Activated CD4-positive, alpha-beta T cell treated with anti-CD3 and anti-CD28 coated beads for 36 hours (primary cell): ENCODE measurements at places on chromosomes 5 and 9.

DNA sequence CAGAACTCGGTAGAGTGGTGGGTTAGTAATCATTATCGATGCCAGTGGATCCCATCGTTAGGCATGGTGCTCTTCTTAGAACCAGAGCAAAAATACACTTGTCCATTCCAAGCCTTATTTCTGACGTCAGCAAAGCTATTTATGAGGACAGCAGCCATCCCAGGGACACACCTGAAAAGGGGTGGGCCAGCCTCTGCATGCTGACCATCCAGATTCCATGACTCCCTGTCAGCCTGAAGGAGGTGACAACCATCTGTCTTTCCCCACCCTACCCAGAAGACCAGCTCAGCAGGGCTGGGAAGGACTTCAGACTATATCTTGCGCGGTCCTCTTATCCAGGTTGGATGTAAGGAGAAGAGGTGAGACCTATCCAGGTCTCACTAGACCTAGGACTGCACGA lies 5.7 kb upstream of the NIPAL4 start:
- H3K36me3 ChIP-seq = no peaks in the 10 kb centered on the region
- no peaks in the 10 kb centered on the region for H3K4me1 ChIP-seq
- H3K4me3 ChIP-seq = no peak overlapping the region
- peaks cover 4% of the 10 kb centered on the region for H3K27me3 ChIP-seq
- no peak for DNase-seq

- H3K4me1 ChIP-seq = peaks cover 6% of the 10 kb centered on the region
- DNase-seq = no peak
- H3K27me3 ChIP-seq = no peaks in the 10 kb centered on the region
- H3K27ac ChIP-seq = no peak overlapping the region
- no peaks in the 10 kb centered on the region for H3K36me3 ChIP-seq
- no peak overlapping the region for H3K4me3 ChIP-seq
Observed at GRCh38 chr9:129733632-129733953, 19.2 kb downstream of the PTGES start.

DNA sequence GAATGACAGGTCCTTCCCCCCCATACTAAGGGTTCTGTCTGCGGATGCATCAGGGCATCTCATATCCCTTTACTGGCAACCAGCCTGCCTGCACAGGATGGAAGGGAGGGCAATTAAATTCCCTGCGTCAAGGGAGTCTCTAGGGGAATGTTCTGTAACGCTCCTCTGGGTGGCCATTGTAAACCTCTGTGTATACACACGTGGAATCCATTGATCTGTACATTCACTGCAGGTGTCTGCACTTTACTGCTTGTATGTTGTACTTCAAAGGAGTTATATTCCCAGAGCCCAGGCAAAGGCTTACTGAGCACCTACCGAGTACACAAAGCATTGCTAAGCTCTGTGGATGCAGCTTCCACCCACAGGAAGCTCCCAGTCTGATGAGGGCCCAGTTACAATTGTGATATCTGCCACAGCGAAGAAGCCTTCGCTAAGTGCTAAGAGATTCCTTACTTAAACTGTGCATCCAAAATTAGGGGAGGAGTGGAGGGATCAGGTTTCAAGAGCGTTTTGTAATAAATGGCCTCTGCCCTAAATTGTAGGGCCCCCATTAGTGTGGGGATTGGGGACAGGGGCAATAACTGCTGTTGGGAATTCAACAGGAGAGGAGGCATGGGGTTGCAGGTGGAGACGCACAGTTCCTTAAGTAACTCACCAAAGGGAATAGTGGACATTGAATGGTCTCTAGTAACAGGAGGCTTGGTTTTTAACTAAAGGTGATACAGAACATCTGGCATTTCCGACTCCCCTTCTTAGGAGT lies 1.5 kb upstream of the RETREG1 start:
- H3K4me1 ChIP-seq = peaks cover 15% of the 10 kb centered on the region
- H3K27ac ChIP-seq = no peak overlapping the region
- no peak overlapping the region for H3K4me3 ChIP-seq
- no peak for DNase-seq
- no peaks in the 10 kb centered on the region for H3K27me3 ChIP-seq

GRCh38 chr9:14272927-14273528 lies 40.9 kb downstream of the NFIB start:
- no peaks in the 10 kb centered on the region for H3K36me3 ChIP-seq
- H3K27ac ChIP-seq = no peak overlapping the region
- peaks cover 28% of the 10 kb centered on the region for H3K27me3 ChIP-seq
- H3K4me3 ChIP-seq = no peak overlapping the region

GRCh38 chr5:142057697-142058056 lies 44.9 kb upstream of the GNPDA1 start:
- no peaks in the 10 kb centered on the region for H3K27me3 ChIP-seq
- H3K4me3 ChIP-seq = no peak overlapping the region
- H3K4me1 ChIP-seq = peaks cover 28% of the 10 kb centered on the region
- DNase-seq = no peak
- no peaks in the 10 kb centered on the region for H3K36me3 ChIP-seq

DNA sequence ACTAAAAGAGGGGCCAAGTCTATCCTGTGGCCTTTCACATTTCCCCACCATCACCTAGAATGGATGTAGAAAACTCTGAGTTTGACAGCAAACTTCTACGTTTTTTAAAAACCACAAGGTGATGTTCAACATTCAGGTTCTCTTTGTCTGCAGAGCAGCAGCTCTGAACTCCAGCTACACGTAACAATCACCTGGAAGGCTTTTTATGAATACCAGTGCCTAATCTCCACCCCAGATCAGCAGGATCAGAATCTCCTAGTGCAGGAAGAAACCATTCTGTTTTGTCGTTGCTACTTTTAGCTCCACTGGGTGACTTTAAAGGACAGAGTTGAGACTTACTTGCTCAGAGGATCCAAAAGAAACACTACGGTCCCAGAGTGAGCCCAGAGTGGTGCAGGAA lies 44.3 kb downstream of the EPB41L4A start:
- H3K4me1 ChIP-seq = no peaks in the 10 kb centered on the region
- H3K27ac ChIP-seq = no peak overlapping the region
- H3K27me3 ChIP-seq = peaks cover 19% of the 10 kb centered on the region
- H3K36me3 ChIP-seq = no peaks in the 10 kb centered on the region
- no peak for DNase-seq

GRCh38 chr5:570886-571285 lies 41.3 kb upstream of the CEP72 start:
- H3K27ac ChIP-seq = no peak overlapping the region
- H3K36me3 ChIP-seq = no peaks in the 10 kb centered on the region
- no peak overlapping the region for H3K4me3 ChIP-seq
- H3K27me3 ChIP-seq = peaks cover 17% of the 10 kb centered on the region
- H3K4me1 ChIP-seq = no peaks in the 10 kb centered on the region

GRCh38 chr5:77709993-77710685 lies 66.0 kb downstream of the TBCA start:
- H3K27me3 ChIP-seq = no peaks in the 10 kb centered on the region
- no peak for DNase-seq
- H3K4me3 ChIP-seq = no peak overlapping the region
- peaks cover 21% of the 10 kb centered on the region for H3K36me3 ChIP-seq
